Thoracic aorta (tissue), 2 donors: ENCODE measurements at places on chromosomes 6 and 20.

GRCh38 chr6:169618526-169619490 is 83.0 kb downstream of the WDR27 start:
- DNase-seq, result no peak

- no peak for DNase-seq
These were observed 33.0 kb upstream of the KIAA1586 start for GRCh38 chr6:57013521-57013926.

- DNase-seq, result no peak
These were observed 10.4 kb downstream of the TGM6 start for GRCh38 chr20:2390951-2391675.

DNA sequence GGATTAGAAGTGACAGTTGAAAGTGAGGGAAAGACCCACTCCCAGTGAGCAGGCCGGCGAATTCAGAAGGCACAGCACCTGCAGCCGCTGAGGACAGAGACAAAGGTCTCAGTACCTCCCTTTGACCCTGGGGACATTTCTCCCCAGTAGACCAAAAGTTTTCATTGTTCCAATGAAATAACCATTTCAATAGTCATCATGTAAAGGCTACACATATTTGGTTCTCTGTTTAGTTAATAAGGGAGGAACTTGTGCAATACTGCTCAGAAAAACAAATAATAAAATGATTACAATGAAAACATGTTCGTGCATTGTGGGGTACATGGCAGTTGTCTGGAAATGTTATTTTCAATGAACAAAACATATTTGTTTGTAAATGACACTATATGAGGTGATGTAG is 52.5 kb downstream of the EDN1 start:
- no peak for DNase-seq

GRCh38 chr20:24032400-24032898 is 43.9 kb upstream of the GGTLC1 start:
- DNase-seq, result no peak
